ENCODE measurements at places on chromosomes 4 and X.

GRCh38 chrX:100424012-100424411 lies 13.9 kb upstream of the PCDH19 start:
- DNase-seq, result no peak

DNA sequence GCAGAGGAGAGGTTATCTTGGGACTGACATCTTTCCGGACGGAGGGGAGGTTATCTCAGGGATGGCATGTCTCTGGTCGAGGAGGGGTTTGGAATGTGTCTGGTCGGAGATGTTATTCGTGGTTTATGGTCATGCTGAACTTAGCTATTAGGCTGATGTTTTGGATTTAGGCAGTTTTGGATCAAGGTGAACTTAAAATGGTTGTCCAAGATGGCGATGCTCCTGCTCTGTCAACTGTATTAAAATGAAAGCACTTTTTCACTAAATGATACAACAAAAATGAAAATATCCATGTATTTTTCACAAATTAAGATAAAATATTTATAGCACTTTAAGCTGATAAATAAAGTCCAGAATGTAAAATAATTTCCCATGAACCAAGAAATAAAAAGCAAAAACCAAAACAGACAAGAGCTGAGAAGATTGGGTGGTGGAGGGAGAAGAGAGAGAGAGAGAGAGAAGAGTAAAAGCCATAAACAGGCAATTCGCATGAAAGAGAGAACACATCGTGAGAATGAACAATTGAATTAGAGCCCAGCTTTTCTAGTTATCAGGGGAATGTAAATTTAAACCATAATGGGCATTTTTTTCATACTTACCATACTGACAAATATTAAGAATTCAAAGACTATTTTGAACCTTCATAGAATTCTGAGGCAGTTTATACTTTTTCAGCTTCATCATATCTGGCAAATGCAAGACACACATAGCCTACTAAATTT lies 2236.0 kb upstream of the AGA start:
- no peak for DNase-seq

GRCh38 chr4:119113033-119113655 lies 22.5 kb upstream of the MYOZ2 start:
- no peak for DNase-seq

GRCh38 chr4:98341309-98341708 lies 80.1 kb downstream of the RAP1GDS1 start:
- DNase-seq, result no peak

DNA sequence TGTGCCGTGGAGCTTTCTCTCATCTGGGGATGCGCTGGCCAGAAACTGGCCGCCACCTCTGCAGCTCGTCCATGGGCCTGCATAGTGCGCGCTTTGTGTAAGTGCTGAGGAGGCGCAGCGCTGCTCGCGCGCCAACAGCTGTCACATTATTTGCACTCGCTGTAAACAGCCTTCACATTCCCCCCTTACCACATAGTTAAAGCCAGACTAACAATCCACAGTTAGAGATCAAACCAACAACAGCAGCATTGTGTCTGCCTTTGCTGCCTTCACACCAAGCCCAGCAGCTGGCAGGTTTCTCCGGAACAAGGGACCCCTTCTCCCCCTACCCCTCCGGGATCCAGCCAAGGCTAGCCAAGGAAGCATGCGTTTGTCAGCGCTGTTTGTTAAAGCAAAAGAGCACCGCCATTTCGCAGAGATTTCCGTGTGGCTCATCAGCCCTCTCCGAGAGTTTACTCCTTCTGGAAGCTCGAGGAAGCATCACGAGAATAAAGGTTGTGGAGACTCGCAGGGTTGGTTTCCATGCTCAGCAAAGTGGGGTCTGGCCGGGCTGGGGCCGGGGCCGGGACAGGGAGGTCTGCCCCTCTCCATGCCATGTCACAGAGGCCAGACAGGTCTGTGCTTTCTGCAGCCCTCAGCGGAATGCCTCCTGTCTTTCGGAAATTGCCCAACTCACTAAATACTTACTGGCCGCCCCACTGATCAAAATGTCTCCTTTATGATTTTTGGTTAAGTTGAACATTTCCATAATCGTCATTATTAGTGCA lies 11.0 kb downstream of the BCOR start:
- no peak for DNase-seq

GRCh38 chr4:112448306-112449132 lies 67.5 kb downstream of the NEUROG2 start:
- no peak for DNase-seq

DNA sequence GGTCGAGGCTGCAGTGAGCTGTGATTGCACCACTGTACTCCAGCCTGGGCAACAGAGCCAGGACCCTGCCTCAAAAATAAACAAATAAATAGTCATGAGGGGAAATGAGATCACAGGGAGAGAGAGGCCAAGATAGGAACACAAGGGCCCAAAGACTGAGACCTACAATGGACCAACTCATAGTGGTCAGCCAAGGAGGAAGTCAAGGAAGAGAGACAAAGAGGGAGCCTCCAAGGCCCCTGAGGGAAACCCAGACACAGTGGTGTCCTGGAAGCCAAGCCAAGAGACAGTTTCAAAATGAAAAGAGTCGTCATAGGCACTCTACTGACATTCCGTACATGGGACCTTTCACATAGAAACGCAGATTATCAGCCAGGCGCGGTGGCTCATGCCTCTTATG lies 153.3 kb downstream of the BCOR start:
- DNase-seq, result no peak

DNA sequence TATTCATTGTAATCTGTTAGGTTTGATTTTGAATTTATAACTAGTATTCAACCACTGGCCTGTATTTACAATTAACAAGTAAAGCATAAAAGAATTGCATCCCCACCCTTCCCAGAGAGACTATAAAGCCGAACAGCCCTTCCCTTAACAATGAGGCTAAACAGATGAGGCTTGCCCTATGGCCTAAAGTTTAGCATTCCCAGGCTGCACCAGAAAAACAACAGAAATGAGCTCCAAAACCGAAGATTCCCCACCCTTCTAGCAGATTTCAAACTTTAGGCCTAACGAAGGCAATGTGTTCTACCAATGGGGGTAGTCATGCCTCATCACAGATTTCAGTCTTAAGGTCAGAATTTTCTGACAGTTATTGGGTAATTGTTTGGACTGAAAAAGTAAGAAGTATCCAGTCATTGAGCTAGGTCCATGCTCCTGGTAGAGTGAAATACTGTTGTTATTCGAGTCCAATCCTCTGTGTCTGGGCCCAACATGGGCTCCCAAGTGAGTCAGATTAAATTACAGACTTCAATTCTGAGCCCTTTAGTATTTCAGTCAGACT lies 197.6 kb downstream of the ANTXR2 start:
- no peak for DNase-seq

GRCh38 chrX:42955349-42955748 lies 177.4 kb upstream of the PPP1R2C start:
- DNase-seq, result no peak

DNA sequence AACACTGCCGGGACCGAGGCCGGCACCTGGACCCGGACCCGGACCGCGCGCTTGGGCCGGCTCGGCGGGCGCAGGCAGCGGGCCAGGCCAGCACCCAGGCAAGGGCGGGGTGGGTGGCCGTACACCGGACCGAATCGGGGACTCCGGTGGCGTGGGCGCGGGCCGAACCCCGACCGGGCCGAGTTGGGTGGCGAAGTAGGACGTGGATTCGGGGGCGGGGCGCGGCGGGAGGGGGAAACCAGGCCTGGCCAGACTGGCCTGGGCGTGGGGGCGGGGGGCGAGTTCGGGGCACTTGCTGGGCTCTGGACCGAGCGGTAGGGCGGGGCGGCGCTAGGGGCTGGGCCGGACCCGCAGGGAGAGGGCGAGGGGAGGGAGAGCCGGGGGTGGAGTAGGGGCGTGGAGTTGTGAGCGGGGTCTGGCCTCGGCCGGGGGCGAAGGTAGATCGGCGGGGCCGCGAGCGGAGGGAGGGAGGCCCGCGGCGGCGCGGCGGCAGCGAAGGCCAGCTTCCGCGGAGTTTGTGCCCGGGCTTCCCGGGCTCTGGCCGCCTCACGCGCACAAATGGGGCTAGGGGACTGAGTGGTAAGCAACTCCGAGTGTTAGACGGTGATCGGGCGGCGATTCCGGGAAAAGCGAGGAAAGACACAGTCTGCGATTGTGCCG lies 1.8 kb upstream of the BCORL1 start:
- DNase-seq, result peak; percentile 20

Data from activated CD4-positive, alpha-beta T cell treated with anti-CD3 and anti-CD28 coated beads for 4 hours (primary cell).